ENCODE measurements at places on chromosomes 5 and 9.

DNA sequence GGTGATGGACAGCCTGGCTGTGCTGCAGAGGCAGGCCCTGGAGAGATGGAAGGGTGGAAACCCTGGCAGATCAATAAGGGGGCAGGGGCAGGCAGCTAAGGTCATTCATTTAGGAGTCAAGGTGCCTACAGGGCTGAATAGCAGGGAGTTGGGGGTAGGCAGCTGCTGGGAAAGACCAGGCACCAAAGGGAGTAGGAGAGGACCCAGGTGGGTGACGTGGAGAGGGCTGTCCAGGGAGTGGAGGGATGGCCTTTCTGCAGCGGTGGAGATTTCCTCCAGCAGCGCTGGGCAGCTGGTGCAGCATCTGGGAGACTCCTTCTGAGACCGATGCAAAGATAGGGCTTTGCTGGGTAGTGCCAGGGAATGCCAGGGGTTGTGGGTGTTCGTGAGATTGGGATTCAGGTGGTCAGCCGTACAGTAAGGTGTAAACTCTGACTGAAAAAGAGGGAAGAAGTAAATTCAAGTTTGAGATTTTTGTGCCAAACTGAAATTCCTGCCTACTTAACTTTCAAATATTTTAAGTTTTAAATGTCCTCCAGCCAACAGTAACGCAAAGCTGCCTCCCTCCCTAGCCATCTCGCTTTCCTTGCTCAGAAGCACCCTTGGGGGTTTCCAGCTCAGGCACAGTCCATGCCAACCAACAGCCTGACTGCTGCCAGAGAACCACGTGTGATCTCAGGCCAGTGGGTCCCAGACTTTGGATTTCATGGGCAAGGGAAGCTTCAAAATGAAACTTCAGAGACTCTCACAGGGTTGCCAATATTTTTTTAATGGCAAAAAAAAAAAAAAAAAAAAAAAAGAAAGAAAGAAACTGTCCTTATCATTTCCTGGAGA, 18.6 kb upstream of the ANGPTL2 start:
- DNase-seq = no peak

GRCh38 chr9:133612816-133613215, 3.6 kb upstream of the FAM163B start:
- DNase-seq = no peak

- no peak for DNase-seq
These were observed 17.2 kb downstream of the FAM163B start for GRCh38 chr9:133591985-133592384.

GRCh38 chr5:51599587-51599986, 216.3 kb downstream of the ISL1 start:
- DNase-seq = no peak

DNA sequence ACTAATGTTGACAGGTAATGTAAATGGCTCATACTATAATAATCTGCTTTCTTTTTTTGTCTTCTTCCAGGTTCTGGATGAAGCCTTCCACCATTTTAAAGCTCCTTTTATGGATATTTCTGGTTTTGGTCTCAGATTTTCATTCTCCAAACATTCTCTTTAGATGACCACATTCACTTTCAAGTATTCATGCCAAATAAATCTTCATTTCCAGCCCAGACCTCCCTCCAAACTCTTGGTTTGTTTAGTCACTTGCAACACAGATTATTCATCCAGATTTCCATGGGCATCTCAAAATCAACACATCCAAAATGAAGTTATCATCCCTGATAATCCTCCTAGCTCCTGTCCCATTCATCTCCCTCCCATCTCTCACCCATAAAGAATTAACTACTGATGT, 40.3 kb upstream of the SVEP1 start:
- DNase-seq = peak; percentile 86
